ENCODE measurements at places on chromosomes 4 and X.

DNA sequence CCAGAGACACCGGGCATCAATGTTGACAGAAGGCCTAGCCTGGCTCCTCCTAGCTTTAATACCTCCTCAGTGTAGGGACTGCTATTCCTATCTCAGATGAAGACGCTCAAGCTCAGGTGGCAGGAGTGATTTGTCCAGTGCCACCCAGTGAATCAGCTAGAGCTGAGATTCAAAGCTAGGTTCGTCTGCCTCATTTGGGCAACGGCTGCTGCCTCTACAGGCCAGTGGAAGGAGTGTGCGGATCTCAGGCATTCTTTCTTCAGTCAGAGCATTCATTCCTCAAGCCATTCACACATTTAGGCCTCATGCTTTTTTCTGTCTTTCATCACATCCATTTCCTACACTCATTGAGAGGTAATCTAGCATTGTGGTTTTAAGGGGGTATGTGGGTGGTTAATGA is 7.3 kb downstream of the TSR2 start:
- DNase-seq, result no peak

DNA sequence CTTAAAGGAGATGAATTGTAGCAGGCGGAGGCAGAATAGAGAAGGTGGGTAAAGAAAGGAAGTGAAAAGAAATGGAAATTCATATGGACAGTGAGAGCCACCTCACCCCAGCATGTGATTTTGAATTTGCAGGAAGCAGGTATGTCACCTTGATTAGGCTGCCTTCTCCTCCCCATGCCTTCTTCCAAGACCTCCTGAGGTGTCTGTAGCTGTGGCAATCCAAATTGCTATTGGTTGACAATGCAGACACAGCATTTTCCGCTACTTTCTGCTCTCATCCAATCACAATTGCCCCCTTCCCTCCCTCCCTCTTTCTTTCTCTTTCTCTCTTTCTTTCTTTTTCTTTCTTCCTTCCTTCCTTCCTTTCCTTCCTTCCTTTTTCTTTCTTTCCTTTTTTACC is 38.5 kb downstream of the RAB33B start:
- no peak for DNase-seq

GRCh38 chr4:81676537-81676936 is 204.8 kb upstream of the RASGEF1B start:
- DNase-seq, result no peak

GRCh38 chrX:68273887-68274286 is 159.4 kb downstream of the OPHN1 start:
- no peak for DNase-seq

- no peak for DNase-seq
These were observed 21.4 kb upstream of the PLAC1 start for GRCh38 chrX:134679644-134680043.

- DNase-seq, result no peak
These were observed 85.2 kb upstream of the CLCN4 start for GRCh38 chrX:10071451-10072144.

DNA sequence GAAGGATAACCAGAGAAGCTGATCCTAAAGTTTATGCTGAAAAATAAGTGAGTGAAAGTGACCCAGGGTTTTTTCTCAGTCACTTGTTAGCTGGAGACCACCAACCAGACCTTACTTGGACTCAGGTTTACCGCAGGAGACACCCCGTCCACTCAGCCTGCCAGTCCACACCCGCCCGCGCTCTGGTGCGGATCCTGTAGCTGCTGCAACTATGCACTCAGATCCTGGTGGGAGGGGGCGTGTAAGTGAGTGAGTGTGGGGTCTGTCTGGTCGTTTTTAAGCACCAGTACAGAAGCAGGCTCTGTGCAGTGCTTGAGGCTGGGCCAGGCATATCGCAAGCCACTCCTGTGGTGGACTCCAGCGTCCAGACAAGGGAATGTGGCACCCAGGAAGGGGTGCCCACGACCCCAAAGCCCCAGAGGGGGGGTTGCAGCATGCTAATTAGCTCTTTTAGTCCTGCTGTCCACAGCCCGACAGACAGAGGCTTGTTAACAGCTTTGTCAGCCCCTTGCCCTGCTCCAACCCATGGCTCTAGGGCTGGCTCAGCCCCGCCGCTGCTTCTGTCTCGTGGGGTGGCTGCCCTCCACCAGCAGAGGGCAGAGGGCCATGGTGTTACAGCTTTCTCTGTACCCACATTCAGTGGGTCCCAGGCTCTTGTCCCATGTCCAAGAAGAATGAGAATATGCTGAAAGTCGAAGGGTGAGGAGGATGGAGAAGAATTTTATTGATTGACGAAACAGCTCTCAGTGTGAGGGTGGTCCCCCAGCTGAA is 40.4 kb upstream of the PPP1R2C start:
- no peak for DNase-seq

DNA sequence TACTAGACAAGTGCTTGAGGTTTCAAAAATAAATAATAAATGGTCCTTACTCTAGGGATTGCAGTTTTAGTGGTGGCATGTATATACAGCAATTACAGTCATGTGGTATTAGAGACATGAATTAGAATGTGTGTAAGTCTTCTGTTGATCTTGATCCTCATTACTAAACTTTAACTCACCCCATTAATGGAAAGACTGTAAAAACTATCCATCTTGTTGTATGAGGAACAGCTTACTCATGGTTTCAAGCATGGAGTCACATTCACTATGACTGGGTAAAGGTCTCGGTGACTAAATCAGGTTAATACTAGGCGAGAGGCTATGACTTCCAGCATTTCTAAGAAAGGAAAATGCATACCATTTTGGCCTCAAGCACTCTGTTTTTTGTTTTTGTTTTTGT is 107.0 kb upstream of the HPGD start:
- DNase-seq, result no peak

DNA sequence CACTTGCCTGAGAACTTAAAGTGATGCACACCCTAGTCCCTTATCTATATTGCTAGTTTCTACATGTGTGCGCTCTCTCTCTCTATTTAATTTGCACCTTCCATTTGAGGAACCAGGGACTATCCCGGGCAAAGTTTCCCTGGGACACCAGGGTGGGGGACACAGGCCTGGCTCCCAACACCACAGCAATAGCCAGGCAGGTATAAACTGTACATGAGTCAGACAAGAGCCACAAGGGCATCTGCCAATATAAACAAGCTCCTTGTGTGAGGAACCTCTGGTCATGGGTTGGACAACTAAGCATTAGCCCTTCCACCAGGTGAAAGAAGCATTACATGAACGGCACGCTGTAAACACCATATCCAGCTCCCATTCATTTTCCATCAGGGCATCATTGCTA is 455.5 kb downstream of the STIM2 start:
- no peak for DNase-seq

DNA sequence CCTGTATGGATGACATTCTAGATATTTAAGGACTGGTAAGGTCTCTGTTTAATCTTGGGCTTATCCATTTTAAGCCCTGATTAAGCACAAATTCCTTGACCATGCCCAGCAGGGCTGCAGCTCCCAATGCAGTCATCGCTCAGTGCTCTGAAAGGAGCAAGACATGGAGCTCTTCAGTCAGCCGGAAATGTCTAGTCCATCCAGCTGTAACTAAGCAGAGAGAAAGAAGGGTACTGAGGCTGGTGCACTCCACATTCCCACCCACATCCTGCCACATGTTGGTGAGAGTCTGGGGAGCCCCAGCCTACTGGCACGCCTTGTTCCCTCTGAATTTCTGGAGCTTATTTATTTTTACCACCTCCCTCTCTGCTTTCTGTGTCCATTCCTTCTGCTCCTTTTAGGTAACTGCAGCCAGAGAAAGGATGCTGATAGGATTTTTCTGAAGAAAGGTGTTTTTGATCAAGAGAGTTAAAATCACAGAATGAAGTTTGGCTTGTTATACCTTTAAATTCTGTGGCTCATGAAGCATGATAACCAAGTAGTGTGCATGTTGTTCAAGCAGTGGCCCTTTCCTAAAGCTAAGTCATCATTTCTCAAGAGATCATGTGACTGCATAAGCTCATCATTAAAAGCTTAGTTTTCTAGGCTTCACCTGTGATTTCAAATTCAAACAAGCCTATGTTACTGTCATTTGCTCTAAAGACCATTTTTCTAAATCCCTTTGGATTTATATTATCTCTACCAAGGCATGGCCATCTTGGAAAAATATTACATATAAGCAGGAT is 74.0 kb downstream of the GALNT7 start:
- no peak for DNase-seq

- no peak for DNase-seq
These were observed 34.3 kb upstream of the CPEB2 start for GRCh38 chr4:14967982-14968381.

DNA sequence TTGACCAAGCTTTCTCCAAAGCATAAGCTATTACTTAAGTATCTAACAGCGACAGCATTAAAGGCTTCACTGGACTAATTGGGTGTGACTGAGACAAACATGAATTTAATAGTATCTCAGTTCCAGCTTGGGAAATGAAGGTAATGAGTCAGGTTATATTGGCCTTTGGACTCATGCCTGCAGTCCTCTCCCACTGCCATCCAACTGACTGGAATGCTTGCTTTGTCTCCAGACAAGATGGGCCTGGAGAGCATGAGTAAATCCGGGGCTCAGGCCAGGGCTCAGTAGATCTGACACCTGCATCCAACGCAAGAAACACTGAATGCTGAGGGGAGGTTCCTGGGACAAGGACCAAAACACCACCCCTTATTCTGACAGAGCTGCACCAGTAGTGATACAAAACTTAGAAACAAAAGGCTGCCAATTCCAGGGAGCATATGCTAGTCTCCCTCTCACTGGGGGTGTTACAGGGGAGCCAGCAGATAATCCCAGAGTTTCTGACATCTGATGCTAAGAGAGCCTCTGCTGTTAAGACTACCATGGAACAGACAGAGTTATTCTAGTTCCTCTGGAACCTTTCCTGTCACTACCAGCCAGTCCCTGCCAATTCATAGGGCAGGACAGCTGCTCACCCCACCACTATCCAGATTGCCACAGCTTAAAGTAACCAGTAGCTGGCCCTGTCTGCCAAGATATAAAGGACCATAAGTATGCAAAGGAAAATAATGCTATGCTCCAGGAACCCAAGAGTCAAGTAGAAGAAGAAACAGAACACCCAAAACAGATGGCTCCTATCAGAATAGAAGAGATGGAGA is 293.8 kb downstream of the IQCM start:
- DNase-seq, result no peak

DNA sequence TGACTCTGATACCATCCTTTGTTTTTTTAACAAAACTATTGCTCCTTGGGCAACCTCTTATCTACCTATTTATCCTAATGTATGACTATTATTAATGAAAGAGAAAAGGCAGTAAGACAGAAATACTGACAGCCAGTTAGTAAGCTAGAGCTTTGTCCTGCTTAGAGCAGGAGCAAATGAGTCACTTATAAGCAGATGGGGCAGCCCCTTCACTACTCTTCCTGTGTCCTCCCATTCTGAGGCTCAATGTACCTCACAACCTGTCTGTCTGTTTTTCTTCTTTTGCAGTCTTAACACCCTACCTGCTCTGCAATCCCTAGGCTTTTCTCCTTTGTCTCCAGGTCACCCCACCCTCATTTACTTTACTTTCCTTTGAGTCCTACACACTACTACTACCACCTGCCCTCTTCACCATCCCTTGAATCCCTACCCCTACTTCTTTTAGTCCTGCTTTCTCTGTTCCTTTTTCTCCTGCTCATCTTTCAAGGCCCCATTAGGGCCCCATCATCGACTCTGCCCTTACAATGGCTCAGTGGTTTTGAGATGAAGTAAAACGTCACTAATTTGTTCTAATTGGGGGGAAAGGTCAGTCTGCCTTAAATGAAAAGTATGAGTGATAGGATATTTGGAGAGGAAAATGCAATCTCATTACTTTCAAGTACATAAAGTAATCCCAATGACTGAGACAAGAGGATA is 294.3 kb downstream of the GUCY2F start:
- DNase-seq, result no peak

- no peak for DNase-seq
These were observed 216.2 kb downstream of the ADGRA3 start for GRCh38 chr4:22299678-22300077.

All from right atrium auricular region (tissue), 2 donors.